ENCODE measurements at places on chromosomes 12 and 14.

GRCh38 chr14:60249321-60250256 lies 568 bp downstream of the PPM1A start:
- DNase-seq = peak; percentile 85

DNA sequence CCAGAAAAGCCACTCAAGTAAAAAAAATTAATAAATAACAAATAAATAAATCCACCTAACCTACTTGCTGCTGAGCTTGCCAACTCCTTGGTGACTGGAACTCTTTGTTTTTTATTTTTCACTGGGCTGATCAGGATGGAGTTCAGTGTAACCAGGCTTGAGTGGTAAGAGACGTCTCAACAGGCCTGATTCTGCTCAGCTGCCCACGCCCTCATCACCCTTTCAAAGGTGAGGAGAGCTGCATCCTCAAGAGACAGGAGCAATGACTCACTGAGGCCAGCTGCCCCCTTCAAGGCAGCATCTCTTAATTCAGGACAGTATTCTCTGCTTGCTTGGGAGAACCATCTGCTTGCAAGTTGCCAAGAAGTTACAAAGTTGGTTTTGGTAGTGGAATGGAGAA lies 111.9 kb upstream of the CPM start:
- no peak for DNase-seq

DNA sequence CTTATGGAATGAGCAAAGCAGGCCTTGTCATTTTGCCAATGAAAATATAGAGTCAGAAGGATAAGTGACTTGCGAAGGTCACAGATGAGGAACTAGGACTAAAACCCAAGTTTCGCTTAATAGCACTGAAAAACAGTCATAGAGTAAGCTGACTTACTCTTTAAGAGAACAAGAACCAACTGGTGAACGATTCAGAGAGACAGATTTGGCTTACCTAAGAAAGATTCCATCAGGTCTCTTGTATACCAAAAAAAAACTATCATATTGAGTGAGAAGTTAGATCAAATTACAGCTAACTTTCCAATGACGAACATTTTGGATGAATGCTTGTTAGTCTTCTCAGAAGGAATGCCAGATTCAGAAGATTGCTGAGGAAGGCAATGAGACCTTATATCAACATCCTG lies 74.2 kb downstream of the ZFC3H1 start:
- DNase-seq = no peak

GRCh38 chr12:48016373-48017020 lies 12.2 kb upstream of the COL2A1 start:
- DNase-seq = no peak

- DNase-seq = peak; percentile 24
These were observed 527.7 kb downstream of the FUT8 start for GRCh38 chr14:65940056-65940735.

- DNase-seq = no peak
These were observed 276.0 kb downstream of the ADGRD1 start for GRCh38 chr12:131229426-131230339.

DNA sequence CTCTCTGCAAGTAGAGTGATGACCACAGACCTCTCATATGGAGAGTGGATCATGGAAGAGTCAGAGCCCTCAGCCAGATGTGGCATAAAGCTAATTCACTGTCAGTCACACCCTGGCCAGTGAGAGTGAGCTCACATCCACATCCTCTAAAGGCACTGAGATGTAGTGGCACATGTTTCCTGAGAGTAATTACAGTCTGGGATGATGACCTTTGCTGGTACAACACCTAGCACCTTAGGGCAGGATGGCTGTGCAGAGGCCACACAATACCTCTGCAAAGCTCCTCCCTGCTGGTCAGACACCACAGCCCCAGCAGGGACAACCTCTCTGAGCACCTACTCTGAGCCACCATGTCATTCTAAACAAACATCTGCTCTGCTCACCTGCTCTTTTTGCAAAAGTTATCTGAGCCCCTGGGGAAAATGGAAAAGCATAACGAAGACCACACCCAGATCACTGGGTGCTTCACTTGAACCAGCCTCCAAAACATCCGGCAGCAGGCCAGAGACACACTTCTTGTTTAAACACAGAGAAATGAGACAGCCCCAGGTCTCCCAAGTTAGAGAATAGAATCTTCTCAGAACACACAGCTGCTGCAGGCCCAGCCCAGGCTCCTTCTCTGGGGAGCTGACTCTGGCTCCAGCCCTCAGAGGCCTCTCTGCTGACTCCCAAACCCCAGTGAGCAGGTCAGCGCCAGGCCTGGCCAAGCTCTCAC lies 30.3 kb downstream of the PITPNM2 start:
- DNase-seq = no peak

DNA sequence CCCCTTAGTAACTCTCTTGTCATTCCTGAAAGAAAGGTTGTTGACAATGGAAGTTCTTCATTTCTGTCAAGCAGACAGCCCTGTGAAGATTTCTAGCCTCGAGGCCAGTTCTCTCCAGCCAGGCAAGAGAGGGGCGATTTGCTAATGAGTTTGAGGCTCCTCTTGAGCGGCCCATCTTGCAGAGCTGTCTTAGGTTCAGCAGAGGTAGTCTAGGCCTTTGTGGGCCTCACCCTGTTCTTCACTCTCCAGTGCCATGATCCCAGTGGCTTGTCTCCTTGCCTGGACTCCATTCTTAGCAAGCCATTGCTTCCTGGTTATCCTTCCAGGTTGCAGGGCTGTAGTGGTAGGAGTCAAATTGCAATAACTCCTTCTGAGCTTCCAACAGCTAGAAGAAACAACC lies 9.7 kb downstream of the TPH2 start:
- DNase-seq = no peak

GRCh38 chr12:126930234-126930633 lies 1336.7 kb upstream of the TMEM132C start:
- no peak for DNase-seq

- DNase-seq = peak; percentile 70
These were observed 5.7 kb downstream of the WNT5B start for GRCh38 chr12:1634590-1635191.

GRCh38 chr12:132282950-132283771 lies 46.2 kb downstream of the GALNT9 start:
- no peak for DNase-seq

DNA sequence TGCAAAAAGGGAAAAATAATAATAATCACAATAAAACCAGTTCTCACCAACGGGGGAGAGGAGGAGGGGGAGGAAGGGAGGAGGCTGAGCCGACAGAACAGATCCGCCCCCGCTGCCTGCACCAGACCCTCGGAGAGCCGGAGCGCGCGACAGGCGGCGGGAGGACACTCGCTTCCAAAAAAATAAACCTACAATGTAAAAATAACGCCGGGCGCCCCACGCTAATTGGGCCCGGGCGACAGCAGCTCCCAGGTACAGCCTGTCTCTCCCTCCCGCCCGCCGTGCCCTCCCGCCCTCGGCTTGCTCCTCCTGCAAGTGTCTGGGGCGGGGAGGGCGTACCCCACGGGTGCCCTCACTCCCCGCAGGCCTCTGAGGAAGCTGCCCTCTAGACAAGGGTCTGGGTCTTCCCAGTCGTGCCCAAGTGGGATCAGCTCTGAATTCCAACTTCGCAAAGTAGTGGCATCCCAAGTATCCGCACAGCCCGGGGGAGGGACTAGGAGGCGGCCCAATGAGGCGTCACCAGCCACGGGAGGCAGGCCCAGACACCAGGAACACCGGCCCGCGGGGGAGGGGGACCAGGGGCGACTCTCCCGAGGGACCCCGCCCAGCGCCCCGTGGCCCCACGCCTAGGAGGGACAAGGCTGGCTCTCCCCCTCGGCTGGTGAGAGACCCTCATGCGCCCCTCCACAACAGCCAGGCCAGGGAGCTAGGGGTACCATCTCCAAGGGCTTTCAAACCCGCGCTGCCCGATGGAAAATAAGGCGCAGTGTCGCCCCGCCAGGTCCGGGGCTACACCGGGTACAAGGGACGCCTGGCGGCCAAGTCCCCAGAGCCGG lies 1.0 kb downstream of the NCOR2 start:
- peak; percentile 75 for DNase-seq

DNA sequence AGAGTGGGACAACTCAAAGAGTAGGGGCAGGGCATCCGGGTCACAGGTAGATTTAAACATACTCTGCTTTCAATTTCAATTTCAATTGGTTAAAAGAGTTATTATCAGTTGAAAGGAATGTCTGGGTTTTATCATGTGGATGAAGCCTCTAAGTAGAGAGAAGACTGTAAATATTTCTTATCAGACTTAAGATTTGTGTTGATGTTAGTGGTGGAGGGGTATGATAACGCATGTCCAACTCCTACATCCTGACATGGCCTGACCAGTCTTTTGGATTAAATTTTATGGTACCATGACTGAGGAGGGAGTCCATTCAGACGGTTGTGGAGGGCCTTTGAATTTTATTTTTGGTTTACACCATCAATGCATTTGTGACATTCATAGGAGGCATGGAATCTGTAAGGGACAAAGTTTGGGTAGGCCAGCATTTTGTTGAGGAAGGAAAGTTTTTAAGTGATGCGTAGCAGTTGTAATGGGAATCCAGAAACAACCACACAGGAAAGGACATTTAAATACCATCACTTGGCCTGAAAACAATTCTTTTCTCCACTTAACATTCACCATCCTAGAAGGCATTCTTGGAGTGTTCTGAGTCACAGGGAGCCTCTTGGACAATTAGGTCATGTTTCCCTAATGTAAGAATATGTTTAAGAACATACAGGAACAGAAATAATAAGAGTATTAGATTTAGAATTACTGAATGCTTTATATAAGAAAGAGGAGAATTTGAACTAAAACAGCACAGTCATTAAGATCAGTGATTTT lies 371.9 kb downstream of the ATP23 start:
- no peak for DNase-seq

DNA sequence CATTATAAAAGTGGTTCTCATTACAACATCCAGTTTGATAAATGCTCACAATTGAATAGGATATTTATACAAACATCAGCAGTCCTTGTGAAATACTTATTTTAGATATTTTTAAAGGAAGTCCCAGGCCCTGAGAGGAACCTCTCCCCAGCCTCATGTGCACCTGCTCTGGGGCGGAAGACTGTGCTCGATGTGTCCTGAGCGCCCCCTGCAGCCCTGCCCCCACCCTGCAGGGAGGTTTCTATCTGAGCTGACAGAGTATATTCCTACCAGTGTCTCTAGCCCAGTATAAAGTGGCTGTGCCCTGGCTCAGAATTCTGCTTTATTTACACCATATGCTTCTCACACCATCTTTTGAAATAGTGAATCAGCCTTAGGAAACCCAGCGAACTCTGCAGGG lies 1349.1 kb downstream of the TMEM121 start:
- peak; percentile 34 for DNase-seq

GRCh38 chr12:81015510-81015909 lies 62.4 kb upstream of the ACSS3 start:
- no peak for DNase-seq

GRCh38 chr14:92709340-92710000 lies 39.0 kb downstream of the LGMN start:
- no peak for DNase-seq

GRCh38 chr12:92551853-92552397 lies 150.9 kb upstream of the PLEKHG7 start:
- peak; percentile 71 for DNase-seq

- DNase-seq = peak; percentile 54
These were observed 141.3 kb downstream of the TSPAN9 start for GRCh38 chr12:3218228-3219171.

DNA sequence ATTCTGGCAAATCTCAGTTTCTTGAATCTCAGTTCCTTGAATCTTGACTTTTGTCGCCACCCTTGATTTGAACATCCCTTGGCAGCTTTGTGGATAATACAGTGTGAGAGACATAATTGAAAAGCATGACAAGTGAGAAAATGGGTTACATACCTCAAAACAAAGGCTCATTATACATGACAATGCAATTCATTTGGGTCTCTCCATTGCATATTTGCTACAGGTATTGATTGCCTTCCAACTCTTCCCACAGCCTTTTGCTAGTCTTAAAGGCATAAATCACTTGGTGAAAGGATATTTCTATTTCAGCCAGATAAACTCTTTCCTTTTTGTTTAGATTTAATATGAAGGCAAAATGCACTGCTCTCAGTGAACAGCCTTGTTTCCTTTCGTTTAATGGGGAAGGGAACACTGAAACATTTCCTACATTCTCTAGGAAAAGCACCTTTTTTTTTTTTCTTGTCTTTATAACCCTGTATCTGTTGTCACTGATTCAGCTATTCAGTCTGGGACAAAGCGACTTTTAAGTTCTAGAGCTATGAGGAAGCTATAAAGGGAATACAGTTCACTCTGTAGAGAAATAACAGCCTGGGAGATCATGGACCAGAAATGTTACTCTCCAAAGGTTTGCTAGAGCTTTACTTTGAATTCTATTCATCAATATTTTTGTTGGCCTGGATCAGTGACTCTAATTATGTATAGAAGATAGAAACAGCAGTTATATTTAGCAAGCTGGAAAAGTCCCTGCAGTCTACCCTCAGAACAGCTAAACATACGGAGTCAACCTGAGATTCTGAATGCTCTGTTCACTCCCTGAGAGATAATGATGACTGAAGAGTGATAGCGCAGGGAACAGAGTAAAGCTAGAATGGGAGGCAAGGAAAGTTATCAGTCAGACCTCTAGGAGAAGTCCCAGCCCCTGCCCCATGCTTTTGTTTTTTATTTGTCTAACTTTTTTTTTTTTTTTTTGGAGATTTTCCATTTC lies 311.4 kb downstream of the RGS6 start:
- DNase-seq = no peak

DNA sequence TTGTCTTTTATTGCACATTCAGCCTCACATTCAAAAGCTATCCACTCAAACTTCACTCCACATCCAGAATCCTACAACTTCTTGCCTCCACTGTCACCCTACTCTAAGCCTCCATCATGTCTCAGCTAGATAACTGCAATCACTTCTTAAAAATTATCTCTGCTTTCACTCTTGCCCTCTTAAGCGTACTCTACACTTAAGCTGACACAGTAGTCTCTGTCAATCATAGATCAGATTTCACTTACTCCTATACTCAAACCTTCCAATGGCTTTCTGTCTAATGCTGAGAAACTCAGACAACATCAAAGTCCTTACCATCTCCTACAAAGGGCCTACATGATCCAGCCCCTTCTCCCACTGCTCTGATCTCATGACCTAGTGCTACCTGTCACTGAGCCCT lies 304.1 kb downstream of the ITPR2 start:
- no peak for DNase-seq

DNA sequence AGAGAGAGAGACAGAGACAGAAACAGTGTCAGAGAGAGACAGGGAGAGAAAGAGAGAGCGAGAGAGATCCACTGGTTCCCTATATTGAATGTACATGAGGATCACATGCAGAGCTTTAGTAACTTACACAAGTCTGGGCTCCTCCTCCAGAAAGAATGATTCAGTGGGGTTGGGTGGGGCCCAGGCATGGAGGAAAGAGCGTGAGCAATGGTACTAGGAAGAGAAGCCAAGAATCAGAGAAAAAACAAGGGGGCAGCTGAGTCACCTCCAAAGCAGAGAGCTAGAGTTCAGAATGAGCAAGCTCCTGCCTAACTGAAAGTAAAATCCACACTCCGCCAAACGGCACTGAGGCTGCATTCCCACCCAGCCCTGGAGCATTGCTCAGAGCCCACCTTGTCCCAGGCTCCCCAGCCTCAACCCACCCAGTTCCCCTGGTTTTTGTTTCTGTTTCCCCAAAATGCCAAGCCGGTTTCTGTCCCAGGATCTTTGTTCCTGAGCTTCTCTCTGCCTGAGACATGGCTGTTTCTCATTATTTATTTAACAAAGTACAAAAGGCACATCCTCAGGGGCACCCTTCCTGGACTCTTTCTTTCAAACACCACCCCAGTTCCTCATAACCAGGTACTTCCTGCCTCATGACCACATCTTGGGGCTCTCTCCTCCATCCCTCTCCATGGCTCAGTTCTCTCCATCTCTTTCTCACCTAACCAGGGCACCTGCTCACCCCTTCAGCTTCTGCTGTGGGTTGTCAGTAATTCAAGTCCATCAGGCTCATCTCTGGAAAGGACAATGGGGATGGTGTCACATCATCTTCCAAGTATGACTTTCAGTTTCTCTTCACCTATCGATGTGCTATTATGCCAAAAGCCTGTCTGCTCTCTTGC lies 670.3 kb upstream of the TBX3 start:
- peak; percentile 26 for DNase-seq

Measured in GM10248 (cell line).